Aortic smooth muscle cell (primary cell): ENCODE measurements at places on chromosomes 3 and 15. TPM values are rescaled to one million over a fixed set of nuclear protein-coding genes. Genes with fewer than 3 reads are reported as not detected.

Gene TARS3
- 8.2 and 10.2 TPM in 2 replicates for total RNA-seq

Gene TNNC1
- 1.3 and 2.7 TPM in 2 replicates for total RNA-seq

Gene GOLGA8H
- total RNA-seq = 1.1 and 1.8 TPM in 2 replicates

Gene STXBP5L
- total RNA-seq = not detected in 2 replicates

Gene HTR3E
- not detected in 2 replicates for total RNA-seq

Gene RAF1
- total RNA-seq = 116 and 118 TPM in 2 replicates

Gene ATP13A5
- total RNA-seq = not detected in 2 replicates
